ENCODE measurements at places on chromosomes 7 and 10. TPM values are rescaled to one million over a fixed set of nuclear protein-coding genes. Genes with fewer than 3 reads are reported as not detected.

GRCh38 chr7:47153576-47153975 is 428.3 kb downstream of the TNS3 start:
- no peak for DNase-seq
- H3K27me3 ChIP-seq, result no peaks in the 10 kb centered on the region
- peak overlapping the region; percentile 95 for H3K27ac ChIP-seq
- H3K4me3 ChIP-seq, result no peak overlapping the region
- no peaks in the 10 kb centered on the region for H3K36me3 ChIP-seq

DNA sequence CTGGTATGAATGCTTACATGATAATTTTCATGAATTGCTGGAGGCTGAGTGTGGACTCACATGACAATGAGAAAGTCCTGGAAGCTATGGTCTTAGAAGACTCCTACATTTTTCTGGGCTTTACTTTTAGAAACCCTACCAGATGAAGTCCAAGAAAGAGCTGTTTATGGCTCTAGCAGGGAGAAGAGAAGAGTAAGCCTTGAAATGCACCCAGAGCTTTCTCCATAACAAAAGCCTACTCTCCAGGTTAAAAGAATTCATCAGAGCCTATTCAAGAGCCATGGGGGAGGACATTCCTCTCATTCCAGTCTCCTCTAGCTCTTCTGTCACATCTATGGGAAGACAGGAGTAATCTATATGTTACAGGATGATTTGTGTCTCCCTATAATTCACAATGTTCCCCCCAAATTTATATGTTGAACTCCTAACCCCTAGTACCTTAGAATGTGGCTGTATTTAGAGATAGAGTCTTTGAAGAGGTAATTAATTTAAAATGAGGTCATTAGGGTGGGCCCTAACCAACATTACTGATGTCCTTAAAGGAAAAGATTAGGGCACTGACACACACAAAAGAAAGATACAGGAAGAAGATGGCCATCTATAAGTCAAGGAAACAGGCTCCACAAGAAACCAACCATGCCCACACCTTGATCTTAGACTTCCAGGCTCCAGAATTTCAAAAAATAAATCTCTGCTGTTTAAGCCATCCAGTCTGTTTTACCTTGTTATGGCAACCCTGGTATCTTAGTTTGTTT is 193.8 kb upstream of the PTER start:
- no peak overlapping the region for H3K4me3 ChIP-seq
- no peaks in the 10 kb centered on the region for H3K27me3 ChIP-seq
- no peaks in the 10 kb centered on the region for H3K4me1 ChIP-seq
- DNase-seq, result no peak
- H3K27ac ChIP-seq, result no peak overlapping the region
- no peaks in the 10 kb centered on the region for H3K36me3 ChIP-seq

DNA sequence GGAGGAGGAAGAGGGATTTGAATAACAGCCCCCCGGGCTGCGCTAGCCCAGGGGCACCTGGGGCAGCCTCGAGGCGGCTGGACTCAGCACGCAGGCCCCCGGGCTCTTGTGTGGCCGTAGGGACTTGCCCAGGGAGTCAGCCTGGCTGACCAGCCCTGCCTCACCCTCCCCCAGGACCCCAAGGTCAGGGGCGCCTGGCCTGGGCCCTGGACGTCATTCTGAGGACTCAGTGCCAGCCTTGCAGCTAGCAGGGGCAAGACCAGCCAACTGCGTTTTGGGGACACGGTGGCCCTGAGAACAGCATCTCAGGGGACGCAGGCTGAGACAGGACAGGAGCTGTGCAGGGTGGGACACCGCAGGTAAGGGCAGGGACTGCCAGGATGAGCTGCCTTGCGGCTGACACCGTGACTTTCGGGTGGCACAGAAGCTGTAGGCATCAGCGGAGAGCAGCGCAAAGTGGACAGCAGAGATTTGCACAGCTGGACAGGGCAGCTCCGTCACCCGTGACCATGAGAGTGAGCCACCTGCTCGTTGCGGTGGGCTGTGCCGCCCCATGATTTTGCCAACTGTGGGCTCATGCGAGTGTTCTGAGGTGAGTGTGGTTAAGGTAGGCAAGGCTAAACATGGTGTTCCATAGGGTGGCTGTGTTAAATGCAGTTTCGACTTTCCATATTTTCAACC is 48.1 kb upstream of the UBE3C start:
- H3K27ac ChIP-seq, result no peak overlapping the region
- H3K4me1 ChIP-seq, result no peaks in the 10 kb centered on the region
- no peak for DNase-seq
- H3K27me3 ChIP-seq, result peaks cover 2% of the 10 kb centered on the region
- H3K36me3 ChIP-seq, result no peaks in the 10 kb centered on the region

DNA sequence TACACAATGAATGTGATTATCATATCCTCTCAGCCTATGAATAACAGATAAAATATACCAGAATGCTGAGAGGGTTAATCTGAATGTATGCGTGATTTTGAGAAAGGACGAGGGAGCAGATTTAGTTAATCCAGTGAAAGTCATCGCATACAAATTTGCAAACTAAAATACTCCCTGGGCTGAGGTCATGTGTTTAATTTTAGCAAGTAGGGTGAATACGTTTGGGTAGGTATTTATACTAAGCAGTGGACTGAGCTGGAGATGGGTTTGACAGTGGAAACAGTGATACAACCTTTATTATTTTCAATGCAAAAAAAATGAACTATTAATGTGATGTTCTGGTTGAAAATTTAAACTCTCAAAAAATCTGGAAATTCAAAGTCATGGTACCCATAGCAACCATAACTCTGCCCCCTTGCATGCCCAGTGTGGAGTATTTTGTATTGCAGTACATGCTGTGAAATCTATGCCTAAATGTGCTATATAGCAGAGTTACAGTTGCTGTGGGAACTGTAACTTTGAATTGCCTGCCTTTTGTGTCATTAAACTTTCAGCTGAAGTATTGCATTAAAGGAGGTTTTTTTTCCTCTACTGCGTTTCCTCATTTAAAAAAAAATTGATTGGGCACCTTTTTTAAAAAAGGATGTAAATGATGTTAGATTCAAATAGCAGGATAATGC is 9.5 kb upstream of the ARID5B start:
- DNase-seq, result peak; percentile 47
- peaks cover 4% of the 10 kb centered on the region for H3K4me1 ChIP-seq
- H3K27ac ChIP-seq, result no peak overlapping the region
- H3K4me3 ChIP-seq, result no peak overlapping the region
- H3K27me3 ChIP-seq, result no peaks in the 10 kb centered on the region

- H3K36me3 ChIP-seq, result no peaks in the 10 kb centered on the region
- no peak overlapping the region for H3K4me3 ChIP-seq
- H3K27ac ChIP-seq, result no peak overlapping the region
- peaks cover 8% of the 10 kb centered on the region for H3K4me1 ChIP-seq
Measured at GRCh38 chr7:90720984-90721760, 125.1 kb downstream of the CDK14 start.

- H3K4me3 ChIP-seq, result no peak overlapping the region
- no peaks in the 10 kb centered on the region for H3K36me3 ChIP-seq
- no peaks in the 10 kb centered on the region for H3K27me3 ChIP-seq
- no peak for DNase-seq
Measured at GRCh38 chr10:2445370-2445769, 622.0 kb upstream of the PFKP start.

DNA sequence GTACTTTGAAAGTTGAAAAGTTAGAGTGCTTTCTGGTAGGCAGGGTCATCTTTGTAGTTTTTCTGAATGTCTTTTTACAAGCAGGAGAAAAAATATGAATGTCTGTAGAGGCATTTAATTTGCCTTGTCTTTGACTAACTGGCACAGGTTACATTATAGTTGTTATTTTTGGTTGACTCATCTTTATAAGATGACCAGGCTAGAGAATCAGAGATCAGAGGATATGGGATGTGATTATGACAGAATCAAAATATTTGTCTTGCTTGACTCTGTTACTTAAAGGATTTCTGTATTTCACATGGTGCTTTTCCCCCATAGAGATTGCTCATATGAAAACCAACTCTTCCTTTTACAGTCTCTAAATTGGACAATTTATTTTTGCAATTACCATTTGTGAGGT is 2.4 kb downstream of the ZMYND11 start:
- no peak overlapping the region for H3K27ac ChIP-seq
- no peak overlapping the region for H3K4me3 ChIP-seq
- H3K4me1 ChIP-seq, result peaks cover 11% of the 10 kb centered on the region
- no peaks in the 10 kb centered on the region for H3K36me3 ChIP-seq
- DNase-seq, result peak; percentile 74
- H3K27me3 ChIP-seq, result no peaks in the 10 kb centered on the region

- no peak overlapping the region for H3K27ac ChIP-seq
- no peaks in the 10 kb centered on the region for H3K27me3 ChIP-seq
- no peaks in the 10 kb centered on the region for H3K36me3 ChIP-seq
- no peak for DNase-seq
- no peak overlapping the region for H3K4me3 ChIP-seq
- H3K4me1 ChIP-seq, result no peaks in the 10 kb centered on the region
Measured at GRCh38 chr10:115771755-115772154, 501.3 kb downstream of the GFRA1 start.

- no peak overlapping the region for H3K4me3 ChIP-seq
- no peaks in the 10 kb centered on the region for H3K27me3 ChIP-seq
- H3K4me1 ChIP-seq, result peaks cover 5% of the 10 kb centered on the region
- H3K27ac ChIP-seq, result no peak overlapping the region
Measured at GRCh38 chr10:6351495-6351894, 148.8 kb downstream of the PFKFB3 start.

DNA sequence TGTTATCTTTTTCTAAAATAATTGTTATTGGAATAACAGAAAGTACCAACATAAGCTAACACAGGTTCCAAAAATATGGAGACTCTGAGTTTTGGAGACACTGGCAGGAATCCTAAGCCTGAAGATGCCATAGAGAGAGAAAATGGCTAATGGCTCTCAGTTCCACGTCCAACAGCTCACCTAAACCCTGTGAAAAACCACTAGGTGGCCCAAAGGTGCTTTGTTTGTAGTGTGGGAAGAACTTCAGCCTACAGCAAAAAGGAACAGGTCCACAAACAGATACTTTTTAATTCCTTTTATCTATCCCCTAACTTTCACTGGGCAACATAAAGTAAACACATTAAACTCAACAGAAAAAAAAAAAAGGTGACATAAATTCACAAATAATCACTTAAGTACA is 272.3 kb downstream of the SEMA3D start:
- DNase-seq, result no peak
- no peak overlapping the region for H3K4me3 ChIP-seq
- no peaks in the 10 kb centered on the region for H3K36me3 ChIP-seq
- no peak overlapping the region for H3K27ac ChIP-seq
- no peaks in the 10 kb centered on the region for H3K27me3 ChIP-seq

GRCh38 chr7:13411151-13411550 is 578.3 kb downstream of the ETV1 start:
- no peaks in the 10 kb centered on the region for H3K27me3 ChIP-seq
- H3K36me3 ChIP-seq, result no peaks in the 10 kb centered on the region
- no peaks in the 10 kb centered on the region for H3K4me1 ChIP-seq
- no peak overlapping the region for H3K27ac ChIP-seq
- no peak overlapping the region for H3K4me3 ChIP-seq

- H3K4me3 ChIP-seq, result no peak overlapping the region
- H3K27ac ChIP-seq, result no peak overlapping the region
- no peaks in the 10 kb centered on the region for H3K27me3 ChIP-seq
- H3K4me1 ChIP-seq, result peaks cover 2% of the 10 kb centered on the region
- no peaks in the 10 kb centered on the region for H3K36me3 ChIP-seq
Measured at GRCh38 chr7:33687625-33688024, 217.7 kb upstream of the BMPER start.

DNA sequence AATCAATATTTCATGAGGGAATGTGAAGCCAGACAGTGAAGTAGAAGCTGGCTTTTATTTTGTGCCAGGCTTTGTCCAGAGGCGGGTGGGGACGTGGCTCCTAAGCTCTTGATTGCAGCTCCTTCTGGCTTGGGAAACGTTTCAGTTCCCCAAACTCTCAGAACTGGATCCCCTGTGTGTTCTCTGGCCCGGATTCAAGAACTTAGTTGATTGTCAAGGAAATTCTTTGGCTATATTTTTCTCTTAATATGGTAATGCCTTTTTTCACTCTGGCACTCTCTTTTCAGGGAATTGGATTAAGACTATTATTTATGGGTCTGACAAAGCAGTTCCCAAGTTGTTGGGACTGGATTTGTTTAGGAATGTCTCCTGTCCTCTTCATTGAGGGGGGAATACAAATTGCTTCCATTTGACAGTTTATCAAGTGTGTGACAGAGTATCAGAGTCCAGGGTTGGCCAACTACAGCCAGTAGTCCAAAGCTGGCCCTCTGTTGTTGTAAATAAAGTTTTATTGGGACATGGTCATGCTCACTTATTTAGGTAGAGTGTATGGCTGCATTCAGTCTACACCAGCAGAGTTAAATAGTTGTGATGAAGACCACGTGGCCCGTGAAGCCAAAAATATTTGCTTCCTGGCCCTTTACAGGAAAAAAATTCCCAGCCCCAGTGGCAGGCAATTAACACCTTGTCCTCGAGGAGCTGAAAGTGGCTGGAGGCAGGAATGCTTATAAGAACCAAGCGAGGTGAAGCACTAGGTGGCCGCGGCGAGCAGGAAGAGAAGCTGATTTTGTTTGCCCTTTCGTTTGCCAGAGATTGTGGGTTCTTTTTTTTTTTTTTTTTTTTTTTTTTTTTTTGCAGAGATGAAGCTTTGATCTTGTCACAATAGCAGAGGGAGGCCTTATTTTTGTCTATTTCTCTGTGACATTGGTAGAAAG is 34.3 kb downstream of the HTRA1 start:
- no peak for DNase-seq
- no peaks in the 10 kb centered on the region for H3K27me3 ChIP-seq
- H3K36me3 ChIP-seq, result peaks cover 4% of the 10 kb centered on the region
- H3K4me1 ChIP-seq, result peaks cover 21% of the 10 kb centered on the region
- no peak overlapping the region for H3K4me3 ChIP-seq

- DNase-seq, result peak; percentile 30
- no peak overlapping the region for H3K4me3 ChIP-seq
- H3K4me1 ChIP-seq, result no peaks in the 10 kb centered on the region
- H3K27me3 ChIP-seq, result no peaks in the 10 kb centered on the region
- H3K36me3 ChIP-seq, result no peaks in the 10 kb centered on the region
Measured at GRCh38 chr7:21365866-21366624, 61.8 kb upstream of the SP4 start.

DNA sequence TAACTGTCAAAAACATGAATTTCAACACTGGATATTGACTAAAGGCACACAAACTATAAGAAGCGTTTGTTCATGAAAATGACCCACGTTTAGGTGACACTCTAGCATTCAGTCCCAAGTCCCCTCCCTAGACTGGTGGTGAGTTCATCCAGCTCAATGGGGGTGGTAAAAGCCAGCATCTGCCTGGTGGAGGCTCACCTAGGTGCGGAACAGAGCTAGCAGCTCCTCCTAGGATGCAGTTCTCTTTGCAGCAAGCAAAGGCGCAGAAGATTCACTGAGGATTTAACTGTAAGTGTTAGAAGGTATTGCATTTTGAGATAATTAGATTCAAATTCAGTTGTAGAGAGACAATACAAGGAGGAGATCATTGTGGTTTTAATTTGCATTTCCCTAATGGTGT is 87.6 kb downstream of the VSTM2A start:
- H3K36me3 ChIP-seq, result no peaks in the 10 kb centered on the region
- H3K4me1 ChIP-seq, result no peaks in the 10 kb centered on the region
- H3K27ac ChIP-seq, result no peak overlapping the region

- H3K27me3 ChIP-seq, result no peaks in the 10 kb centered on the region
- H3K36me3 ChIP-seq, result no peaks in the 10 kb centered on the region
- H3K4me3 ChIP-seq, result no peak overlapping the region
- no peak overlapping the region for H3K27ac ChIP-seq
Measured at GRCh38 chr7:150586068-150586784, 19.0 kb downstream of the GIMAP4 start.

Gene LRRN3
- 15.2 TPM for total RNA-seq

Gene FAM180A
- 1.4 TPM for total RNA-seq

Gene GATA3
- total RNA-seq, result not detected

Gene DUSP5
- total RNA-seq, result 42.1 TPM

Gene HKDC1
- total RNA-seq, result under 0.01 TPM

Gene SLC29A3
- total RNA-seq, result 0.72 TPM

Gene CDH23
- under 0.01 TPM for total RNA-seq

Gene PTF1A
- not detected for total RNA-seq

Gene SLC39A12
- not detected for total RNA-seq

Gene LRIT1
- not detected for total RNA-seq

Gene HHEX
- 4.4 TPM for total RNA-seq

Gene GNG11
- total RNA-seq, result 6.1 TPM

Gene TMEM184A
- total RNA-seq, result 0.28 TPM

Gene TRIM50
- total RNA-seq, result not detected
